ENCODE measurements at places on chromosomes 6 and 20. TPM values are rescaled to one million over a fixed set of nuclear protein-coding genes. Genes with fewer than 3 reads are reported as not detected.

BPIFB1 gene
- polyA plus RNA-seq: not detected

NCOA3 gene
- 7.0 TPM for polyA plus RNA-seq

CPXM1 gene
- polyA plus RNA-seq: not detected

EDN1 gene
- not detected for polyA plus RNA-seq

CASS4 gene
- polyA plus RNA-seq: 3.3 TPM

MEP1A gene
- not detected for polyA plus RNA-seq

EBF4 gene
- polyA plus RNA-seq: 0.65 TPM

HDDC2 gene
- polyA plus RNA-seq: 128 TPM

GHRH gene
- polyA plus RNA-seq: not detected

SUMO4 gene
- polyA plus RNA-seq: not detected

MYLK4 gene
- 0.24 TPM for polyA plus RNA-seq

TINAG gene
- not detected for polyA plus RNA-seq

HLA-DPB1 gene
- polyA plus RNA-seq: 76.9 TPM

All from CD4-positive, alpha-beta memory T cell (primary cell).